Activated CD4-positive, alpha-beta T cell treated with anti-CD3 and anti-CD28 coated beads for 36 hours (primary cell): ENCODE measurements at places on chromosomes 1 and 21.

DNA sequence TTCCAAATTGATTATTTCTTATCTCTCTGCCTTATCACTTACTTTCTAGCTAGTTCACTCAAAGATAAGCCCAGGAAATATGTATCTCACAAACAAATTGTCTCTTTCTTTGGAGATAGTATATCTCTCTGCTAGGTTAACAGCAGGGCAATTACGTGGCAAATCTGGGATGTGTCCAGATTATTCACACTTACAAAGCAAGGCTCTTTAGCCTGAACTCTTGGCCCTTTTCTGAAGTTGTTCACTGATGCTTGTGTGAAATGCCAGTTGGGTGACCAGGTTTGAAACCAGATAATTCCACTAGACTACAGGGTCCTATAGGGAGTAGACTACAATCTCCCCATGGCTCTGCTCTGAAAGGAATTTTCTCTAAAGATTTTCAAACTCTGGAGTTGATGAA lies 30.8 kb upstream of the FAM78B start:
- DNase-seq: no peak

- no peak for DNase-seq
Observed at GRCh38 chr1:159890390-159890789, 9.6 kb downstream of the CFAP45 start.

DNA sequence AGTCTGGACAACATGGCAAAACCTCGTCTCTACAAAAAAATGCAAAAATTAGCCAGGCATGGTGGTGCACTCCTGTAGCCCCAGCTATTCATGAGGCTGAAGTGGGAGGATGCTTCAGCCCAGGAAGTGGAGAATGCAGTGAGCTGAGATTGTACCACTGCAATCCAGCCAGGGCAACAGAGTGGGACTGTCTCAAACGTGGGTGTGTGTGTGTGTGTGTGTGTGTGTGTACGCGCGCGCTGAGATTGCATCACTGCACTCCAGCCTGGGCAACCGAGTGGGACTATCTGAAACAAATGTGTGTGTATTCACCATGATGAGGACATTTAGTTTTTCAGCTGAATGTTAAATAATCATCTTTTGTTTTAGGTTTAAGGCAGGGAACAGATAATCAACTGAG lies 21.1 kb downstream of the USP1 start:
- DNase-seq: no peak

- no peak for DNase-seq
Observed at GRCh38 chr1:217627431-217627830, 3.5 kb downstream of the GPATCH2 start.
